T47D (cell line): ENCODE measurements at places on chromosomes 3 and 15.

- DNase-seq = peak; percentile 36
These were observed 19.4 kb downstream of the RBP1 start for GRCh38 chr3:139519998-139520737.

GRCh38 chr3:99586701-99587100 is 51.7 kb upstream of the COL8A1 start:
- DNase-seq = no peak

- no peak for DNase-seq
These were observed 21.6 kb upstream of the ALCAM start for GRCh38 chr3:105345156-105345555.

- peak; percentile 43 for DNase-seq
These were observed 2.3 kb upstream of the TMEM266 start for GRCh38 chr15:76057332-76058000.

DNA sequence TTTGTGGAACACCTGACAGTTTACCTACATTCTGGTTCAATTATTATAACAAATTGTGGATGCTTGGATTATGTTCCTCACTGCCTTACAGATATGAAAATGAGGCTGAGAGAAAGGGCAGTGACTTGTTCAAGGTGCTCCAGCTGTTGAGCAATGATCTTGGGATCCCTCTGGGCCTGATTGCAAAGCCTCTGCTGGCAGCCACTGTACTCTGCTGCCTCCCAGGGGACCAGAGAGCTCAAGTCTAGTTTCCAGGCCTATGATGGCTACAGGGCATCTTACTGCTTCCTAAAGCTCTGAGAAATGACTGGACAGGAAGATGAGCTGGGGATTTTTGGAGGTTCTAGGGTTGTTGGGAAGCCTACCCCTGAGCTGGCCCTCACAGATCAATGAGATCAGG is 2.3 kb upstream of the SHC4 start:
- peak; percentile 54 for DNase-seq

DNA sequence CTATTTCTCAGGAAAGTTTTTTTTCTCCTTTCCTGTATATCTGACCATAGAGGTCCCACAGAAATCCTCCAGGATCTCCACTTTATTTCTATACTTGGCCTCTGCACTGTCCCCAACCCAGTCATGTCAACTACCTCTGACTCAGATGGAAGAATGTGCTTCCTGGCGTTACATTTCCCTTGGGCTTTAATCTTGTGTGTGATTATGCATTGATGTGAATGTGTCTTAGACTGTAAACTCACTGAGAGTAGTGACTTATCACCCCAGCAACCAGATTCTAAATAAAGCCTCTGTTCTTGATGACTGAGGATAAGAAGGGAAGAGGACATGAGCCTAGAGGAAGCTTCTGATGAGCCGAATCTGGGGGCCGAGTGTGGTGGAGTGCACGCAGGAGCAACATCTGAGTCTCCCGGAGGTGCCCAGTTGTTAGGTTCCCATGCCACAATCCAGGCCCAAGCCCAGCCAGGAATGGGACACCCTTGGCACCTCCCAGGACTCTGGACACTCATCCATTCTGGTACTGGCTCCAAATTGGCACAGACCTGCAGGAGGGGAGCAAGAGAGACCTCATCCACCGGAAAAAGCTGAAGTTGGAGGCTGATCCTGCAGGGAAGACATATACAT is 32.1 kb upstream of the HEG1 start:
- DNase-seq = no peak

GRCh38 chr3:197835509-197835908 is 44.5 kb downstream of the LRCH3 start:
- DNase-seq = no peak

DNA sequence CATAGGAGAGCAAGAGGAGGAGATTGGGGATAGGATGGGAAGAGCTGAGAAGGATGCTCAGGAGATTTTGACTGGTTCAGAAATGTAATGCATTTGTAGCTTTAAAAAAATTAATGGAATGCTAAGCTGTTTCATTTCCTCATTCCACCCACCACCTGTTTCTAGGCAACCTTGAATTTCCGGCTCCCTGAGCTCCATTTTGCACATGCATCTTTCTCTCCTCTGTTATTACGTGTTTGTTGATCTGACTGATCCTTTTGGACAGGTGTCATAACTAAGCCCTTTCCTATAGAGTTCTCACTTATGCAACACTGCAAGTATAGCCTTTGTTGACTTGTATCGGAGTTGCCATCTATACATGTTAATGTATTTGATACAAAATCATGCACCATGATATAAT is 4.3 kb downstream of the TMPRSS7 start:
- peak; percentile 8 for DNase-seq

GRCh38 chr3:118538187-118538586 is 496.5 kb downstream of the IGSF11 start:
- no peak for DNase-seq

- no peak for DNase-seq
These were observed 758.0 kb downstream of the NTRK3 start for GRCh38 chr15:87498560-87498959.

- DNase-seq = no peak
These were observed 32.9 kb downstream of the CMSS1 start for GRCh38 chr3:99850608-99851007.

GRCh38 chr15:94097552-94097951 is 133.8 kb upstream of the MCTP2 start:
- no peak for DNase-seq
